ENCODE measurements at places on chromosomes 3 and 15. TPM values are rescaled to one million over a fixed set of nuclear protein-coding genes. Genes with fewer than 3 reads are reported as not detected.

Gene COL6A5
- polyA plus RNA-seq = 0.04 TPM

DNA sequence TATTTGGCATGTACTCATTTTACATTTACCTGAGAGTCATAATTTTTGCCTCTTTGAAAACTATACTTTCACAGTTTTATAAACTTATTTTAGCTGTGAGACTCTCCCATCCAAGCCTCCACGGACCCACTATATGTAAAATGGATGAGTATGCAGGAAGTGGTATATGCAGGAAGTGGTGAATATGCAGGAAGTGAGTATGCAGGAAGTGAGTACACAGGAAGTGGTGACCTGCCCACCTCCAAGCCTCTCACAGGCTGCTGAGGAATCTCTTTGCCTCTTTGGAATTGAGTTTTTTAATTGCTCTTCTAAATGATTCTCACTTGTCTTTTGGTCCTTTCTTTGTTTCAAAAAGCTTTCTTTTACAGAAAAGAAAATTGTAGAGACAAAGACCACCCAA lies 85.2 kb downstream of the KBTBD8 start:
- DNase-seq = no peak

DNA sequence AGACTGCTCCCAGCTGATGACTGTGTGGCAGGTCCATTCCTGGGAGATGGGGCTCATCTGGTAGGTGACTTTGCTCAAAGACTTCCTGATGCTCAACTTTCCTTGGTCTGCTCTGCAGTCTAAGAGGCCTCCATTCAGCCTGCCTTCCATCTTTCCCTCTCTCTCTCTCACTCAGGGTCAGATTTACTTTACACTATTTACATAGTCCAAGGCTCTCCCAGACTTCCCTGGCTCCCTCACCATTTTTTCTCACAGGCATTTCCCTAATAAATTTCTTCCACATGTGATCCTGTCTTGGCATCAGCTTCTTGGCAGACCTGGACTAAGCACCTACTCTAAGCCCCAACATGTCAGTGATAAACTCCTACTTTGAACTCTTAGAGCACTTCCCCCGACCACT lies 13.0 kb upstream of the PCCB start:
- no peak for DNase-seq

GRCh38 chr3:162738784-162739183 lies 1242.2 kb downstream of the OTOL1 start:
- DNase-seq = no peak

Gene CYP11A1
- polyA plus RNA-seq = 1.2 TPM

Gene FEZF2
- polyA plus RNA-seq = not detected

Gene CDCP1
- 1.1 TPM for polyA plus RNA-seq

Gene ABHD6
- polyA plus RNA-seq = 11.2 TPM

GRCh38 chr3:127915115-127915936 lies at the start of gene KBTBD12:
KBTBD12 (plus strand) TSS chr3:127915232; CDS start chr3:127923062, 7,830 bp downstream.
- no peak for DNase-seq

DNA sequence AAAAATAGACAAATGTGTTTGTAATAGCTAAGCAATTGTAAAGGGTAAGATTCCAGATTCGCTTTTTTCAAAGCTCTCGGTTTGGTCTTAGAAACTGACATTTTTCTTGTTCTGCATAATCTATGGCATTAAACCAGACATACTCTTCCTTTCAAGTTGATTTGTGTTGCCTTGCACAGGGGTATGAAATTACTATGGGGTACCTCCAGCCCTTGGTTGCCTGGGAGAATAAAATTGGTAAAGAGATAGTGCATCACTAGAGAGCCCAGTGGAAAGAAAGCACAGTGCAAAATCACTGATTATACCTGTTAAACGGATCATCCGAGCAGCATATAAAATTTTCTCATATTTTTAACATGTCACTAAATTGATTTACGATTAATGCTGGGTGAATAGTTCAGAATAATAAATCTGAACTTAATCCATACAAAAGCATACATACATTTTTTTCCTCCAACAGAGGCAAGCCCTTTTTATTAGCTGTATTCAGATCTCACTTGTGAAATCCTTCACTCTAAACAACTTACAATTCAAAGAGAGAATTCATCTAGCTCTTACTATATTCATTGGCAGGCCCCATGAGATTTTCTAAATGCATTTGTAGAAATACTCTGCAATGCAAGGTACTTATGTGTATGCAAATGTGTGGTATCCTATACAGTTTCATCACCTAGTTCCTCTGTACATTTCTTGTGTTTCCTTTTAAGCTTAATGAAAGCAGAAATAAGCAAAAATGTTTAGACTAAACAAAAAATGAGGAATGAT lies 224.4 kb downstream of the ROBO1 start:
- no peak for DNase-seq

Gene RBP2
- polyA plus RNA-seq = 1.8 TPM

DNA sequence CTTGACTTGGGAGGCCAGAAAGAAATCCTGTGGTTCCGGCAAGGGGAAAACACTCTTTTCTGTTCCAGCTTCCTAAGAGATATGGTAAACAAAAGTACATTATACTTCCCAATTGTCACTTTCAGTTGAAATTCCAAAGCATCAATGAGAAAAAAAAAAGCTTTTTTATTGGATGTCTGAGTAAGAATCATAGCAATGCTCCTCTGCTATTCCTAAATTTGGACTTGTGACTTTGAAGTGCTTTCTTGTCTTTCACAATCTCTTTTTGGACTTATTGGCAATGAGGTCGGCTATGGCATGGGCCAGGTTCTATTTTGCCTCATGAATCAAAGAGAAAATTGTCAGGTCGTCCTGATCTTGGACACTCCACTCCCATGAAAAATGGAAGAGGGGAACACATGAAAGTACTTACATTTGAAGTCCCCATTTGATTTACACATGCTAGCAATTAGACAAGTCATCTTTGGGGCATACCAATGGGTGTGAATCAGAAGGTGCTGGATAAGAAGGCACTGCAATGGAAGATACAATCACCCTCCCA lies 170.5 kb downstream of the GREM1 start:
- DNase-seq = no peak

GRCh38 chr3:23888617-23889228 lies 28.1 kb downstream of the NKIRAS1 start:
- no peak for DNase-seq

DNA sequence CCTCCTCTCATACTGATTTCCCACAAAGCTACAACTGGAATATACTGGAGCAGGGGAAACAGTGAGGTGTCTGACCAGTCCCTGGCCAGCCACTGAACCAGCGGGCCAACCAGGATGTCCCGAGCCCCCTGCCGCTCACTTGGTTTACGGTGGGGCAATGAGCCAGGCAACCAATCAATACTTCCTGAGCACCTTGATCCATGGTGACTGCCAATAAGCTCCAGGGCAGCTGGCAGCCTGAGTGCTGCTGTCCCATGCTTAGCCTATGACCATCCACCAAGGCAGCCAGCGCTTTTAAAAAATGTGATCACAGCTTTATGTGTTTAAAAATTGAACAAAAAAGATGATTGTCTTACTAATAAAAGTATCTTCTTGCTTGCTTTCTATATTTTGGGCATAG lies 4.2 kb downstream of the SCN10A start:
- no peak for DNase-seq

Gene TMIE
- polyA plus RNA-seq = 0.84 TPM

Gene AVEN
- polyA plus RNA-seq = 15.8 TPM

- DNase-seq = no peak
Measured at GRCh38 chr3:102133376-102133775, 284.1 kb downstream of the NFKBIZ start.

GRCh38 chr3:76365275-76365674 lies 579.9 kb upstream of the ZNF717 start:
- no peak for DNase-seq

DNA sequence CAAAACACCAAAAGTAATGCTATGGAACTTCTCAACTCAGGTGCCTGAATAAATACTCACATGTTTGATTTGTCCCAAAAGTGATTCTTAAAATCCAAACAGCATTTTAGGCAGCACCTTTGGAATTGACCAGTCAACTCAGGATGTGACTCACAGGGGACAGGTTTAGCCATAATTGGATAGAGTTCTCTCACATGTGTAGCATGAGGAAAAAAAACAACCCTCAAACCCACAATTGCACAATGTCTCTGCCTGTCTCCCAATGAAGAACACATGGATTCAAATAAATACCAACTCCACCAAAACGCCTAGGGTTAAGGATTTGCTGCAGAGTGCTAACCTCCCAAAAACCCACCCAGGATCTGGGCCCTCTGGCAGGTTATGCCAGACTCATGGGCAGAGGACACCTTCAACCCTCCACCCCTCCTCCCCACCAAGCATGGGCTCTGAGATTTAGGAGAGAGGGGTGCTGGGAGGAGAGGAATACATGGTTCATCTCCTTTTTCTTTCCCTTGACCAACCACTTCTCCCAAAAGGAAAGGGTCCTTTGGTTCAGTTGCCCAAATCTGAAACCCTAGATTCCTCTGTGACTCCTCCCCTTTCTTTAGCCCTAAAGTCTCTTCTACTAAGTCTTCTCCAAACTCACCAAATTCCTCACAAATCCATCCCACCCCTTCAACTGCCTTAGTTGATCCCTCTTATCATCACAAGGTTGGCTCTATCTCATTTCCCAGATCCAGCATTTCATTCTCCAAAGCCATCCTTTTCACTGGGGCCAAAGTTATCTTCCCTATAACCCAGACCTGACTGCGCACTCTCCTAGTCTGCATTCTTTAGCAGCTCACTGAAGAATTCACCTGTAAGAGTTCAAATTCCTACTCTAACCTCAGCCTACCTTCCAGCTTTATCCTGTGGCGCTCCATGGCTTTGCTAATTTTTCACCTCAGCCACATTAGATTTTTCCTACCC lies 7.7 kb downstream of the RYK start:
- DNase-seq = no peak

DNA sequence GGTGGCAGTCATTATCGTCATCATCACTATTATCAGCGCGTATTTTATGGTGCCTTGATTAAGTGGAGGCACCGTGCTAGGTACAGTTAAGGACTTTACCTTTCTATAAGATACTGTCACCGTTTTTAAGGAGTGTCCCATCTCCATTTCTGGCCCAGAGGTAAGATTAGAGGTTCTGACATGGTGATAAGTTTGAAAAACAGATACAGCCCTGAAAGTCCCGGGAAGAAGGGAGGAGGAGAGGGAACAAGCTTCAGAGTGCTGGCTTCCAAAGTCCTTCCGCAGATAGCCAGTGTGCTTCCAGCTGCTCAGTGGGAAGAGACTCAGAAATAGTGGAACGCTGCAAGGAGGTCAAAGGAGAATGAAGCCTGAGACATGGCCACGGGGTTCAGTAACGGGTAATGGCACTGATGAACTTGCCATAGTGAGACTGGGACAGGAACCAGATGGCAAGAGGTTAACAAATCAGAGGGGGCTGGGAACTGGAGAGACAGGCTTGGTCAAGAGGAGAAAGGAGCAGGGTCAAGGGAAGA lies 9.1 kb upstream of the TM4SF4 start:
- DNase-seq = no peak

Gene XCR1
- polyA plus RNA-seq = 0.17 TPM

GRCh38 chr15:60553163-60553562 lies 74.2 kb upstream of the ICE2 start:
- DNase-seq = no peak

Gene ANO10
- polyA plus RNA-seq = 41.3 TPM

Gene RTP3
- not detected for polyA plus RNA-seq

GRCh38 chr3:124669470-124669869 lies 60.8 kb upstream of the UMPS start:
- no peak for DNase-seq

GRCh38 chr3:46085421-46086082 lies 58.3 kb upstream of the XCR1 start:
- DNase-seq = no peak

DNA sequence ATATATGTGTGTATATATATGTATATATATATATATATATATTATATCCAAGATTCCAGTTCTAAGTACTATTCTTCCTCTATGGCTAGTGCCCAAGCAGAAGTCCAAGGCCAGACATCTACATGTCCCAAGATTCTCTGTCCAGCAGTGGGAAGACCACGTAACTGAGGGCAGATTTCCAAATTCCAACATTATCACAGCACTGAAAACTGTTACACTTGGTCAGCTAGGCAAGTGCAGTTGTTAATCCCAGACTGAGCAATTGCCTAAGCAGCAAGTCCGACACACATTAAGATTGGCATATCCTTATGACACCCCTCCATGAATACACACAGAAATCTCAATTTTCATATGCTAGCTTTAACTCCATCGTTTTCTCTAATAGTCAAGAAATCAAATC lies 1148.5 kb downstream of the IGSF11 start:
- DNase-seq = no peak

DNA sequence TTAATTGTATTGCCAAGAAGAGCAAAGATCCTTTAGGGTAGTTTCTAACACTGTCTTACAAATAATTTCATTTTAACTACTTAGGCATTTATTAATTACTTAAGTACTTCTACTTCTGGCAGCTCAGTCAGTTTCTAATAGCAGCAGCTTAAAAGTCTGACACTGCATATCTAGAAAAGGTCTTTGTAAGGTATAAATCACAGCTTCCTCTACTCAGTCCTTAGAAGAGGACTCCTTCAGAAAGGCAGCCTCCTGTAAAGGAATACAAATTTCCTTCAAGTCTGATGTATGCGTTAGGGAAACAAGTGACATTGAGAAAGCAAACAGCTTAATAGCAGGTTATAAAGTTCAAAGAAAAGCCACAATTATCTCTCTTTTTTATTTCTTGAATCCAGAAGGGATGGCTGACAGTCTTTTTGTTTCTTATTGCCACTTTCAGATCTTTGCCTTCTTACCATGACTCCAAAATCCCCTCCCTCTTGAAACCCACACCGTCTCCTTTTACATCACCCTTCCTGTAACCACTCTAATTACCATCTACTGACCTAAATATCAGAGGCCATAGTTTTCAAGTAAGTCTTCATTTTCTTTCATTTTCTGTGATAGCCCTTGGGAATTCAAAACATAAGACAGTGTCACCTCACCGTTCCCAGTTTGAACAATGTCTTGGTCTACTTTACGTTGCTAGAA lies 109.5 kb downstream of the CGGBP1 start:
- no peak for DNase-seq

Measured in renal cortex interstitium (tissue), 15 donors.